Activated CD4-positive, alpha-beta T cell treated with anti-CD3 and anti-CD28 coated beads for 36 hours (primary cell): ENCODE measurements at places on chromosomes 1 and 21.

GRCh38 chr21:31299291-31300147, 44.5 kb downstream of the TIAM1 start:
- H3K27me3 ChIP-seq = no peaks in the 10 kb centered on the region
- H3K36me3 ChIP-seq = peaks cover 3% of the 10 kb centered on the region
- H3K4me1 ChIP-seq = peaks cover 40% of the 10 kb centered on the region
- DNase-seq = no peak
- peak overlapping the region; percentile 51 for H3K27ac ChIP-seq

DNA sequence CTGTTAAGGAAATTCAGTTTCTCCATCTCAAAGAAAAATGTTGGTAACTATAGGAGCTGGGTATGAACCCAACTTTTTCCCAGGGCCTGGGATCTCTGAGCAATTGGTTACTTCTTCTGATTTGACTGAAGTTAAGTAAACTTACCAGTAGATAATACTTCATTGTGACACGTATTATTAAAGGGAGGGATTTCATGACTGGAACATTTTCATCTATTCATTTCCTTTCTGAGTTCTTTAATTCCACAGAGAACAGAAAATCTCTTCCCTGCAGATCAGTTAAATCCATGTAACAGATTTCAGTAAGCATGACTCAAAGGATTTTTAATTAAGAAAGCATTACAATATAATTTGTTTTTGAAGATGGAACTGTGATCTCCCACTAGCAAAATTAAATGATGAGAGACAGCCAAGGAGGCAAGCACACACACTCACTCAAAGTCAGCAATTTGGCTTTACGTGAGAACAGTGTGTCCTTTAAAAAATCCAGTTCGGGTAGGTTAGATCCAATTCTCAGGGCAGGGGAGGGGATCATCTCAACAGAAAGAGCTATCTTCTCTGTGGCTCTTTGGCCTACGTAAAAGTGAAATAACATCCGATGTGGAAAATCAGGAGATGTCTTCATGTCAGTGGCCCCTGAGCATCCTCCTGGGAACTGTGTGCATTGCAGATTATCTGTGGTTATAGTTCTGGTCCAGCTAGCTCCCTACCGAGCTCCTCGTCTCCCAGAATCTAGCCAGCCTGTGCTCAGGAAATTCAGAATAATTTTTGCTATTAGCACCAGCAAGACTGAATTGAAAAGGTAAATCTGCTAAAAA, 10.8 kb upstream of the MYOC start:
- H3K27me3 ChIP-seq = no peaks in the 10 kb centered on the region
- no peak for DNase-seq
- no peak overlapping the region for H3K4me3 ChIP-seq

DNA sequence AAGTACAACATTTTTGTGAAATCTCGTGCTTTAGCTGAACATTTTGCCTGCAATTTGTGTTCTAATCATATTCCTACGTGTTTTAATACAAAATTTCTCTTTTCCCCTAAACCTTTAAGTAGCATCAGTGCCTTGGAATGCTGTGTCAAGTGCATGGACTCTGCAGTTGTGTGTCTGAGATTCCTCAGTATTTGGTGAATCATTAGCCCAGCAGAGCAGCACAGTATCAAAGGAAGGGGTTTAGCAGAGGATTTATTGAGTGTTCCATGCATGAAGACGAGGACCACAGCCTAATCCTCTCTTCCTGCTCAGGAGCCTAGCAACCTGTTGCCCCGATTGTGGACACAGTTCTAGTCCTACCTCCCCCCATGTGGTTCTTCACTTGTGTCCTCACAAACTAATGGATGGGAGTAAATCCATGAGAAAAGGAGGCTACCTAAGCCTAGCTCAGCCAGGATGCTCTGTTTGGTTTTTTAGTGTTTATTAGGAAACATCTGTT, 29.3 kb upstream of the PCP4 start:
- no peaks in the 10 kb centered on the region for H3K27me3 ChIP-seq
- H3K27ac ChIP-seq = no peak overlapping the region
- no peak for DNase-seq
- no peaks in the 10 kb centered on the region for H3K4me1 ChIP-seq
- no peak overlapping the region for H3K4me3 ChIP-seq
- H3K36me3 ChIP-seq = no peaks in the 10 kb centered on the region

GRCh38 chr1:15005116-15005515, 148.4 kb upstream of the TMEM51 start:
- no peak overlapping the region for H3K27ac ChIP-seq
- no peak overlapping the region for H3K4me3 ChIP-seq
- DNase-seq = no peak
- H3K4me1 ChIP-seq = no peaks in the 10 kb centered on the region
- no peaks in the 10 kb centered on the region for H3K36me3 ChIP-seq

- H3K4me1 ChIP-seq = no peaks in the 10 kb centered on the region
- H3K36me3 ChIP-seq = no peaks in the 10 kb centered on the region
- no peaks in the 10 kb centered on the region for H3K27me3 ChIP-seq
- no peak overlapping the region for H3K27ac ChIP-seq
- DNase-seq = no peak
Observed at GRCh38 chr1:72845981-72846380, 563.6 kb upstream of the NEGR1 start.

- H3K4me1 ChIP-seq = peaks cover 28% of the 10 kb centered on the region
- DNase-seq = no peak
- no peak overlapping the region for H3K27ac ChIP-seq
- H3K36me3 ChIP-seq = no peaks in the 10 kb centered on the region
- no peaks in the 10 kb centered on the region for H3K27me3 ChIP-seq
Observed at GRCh38 chr21:14686466-14687267, 140.6 kb upstream of the SAMSN1 start.

DNA sequence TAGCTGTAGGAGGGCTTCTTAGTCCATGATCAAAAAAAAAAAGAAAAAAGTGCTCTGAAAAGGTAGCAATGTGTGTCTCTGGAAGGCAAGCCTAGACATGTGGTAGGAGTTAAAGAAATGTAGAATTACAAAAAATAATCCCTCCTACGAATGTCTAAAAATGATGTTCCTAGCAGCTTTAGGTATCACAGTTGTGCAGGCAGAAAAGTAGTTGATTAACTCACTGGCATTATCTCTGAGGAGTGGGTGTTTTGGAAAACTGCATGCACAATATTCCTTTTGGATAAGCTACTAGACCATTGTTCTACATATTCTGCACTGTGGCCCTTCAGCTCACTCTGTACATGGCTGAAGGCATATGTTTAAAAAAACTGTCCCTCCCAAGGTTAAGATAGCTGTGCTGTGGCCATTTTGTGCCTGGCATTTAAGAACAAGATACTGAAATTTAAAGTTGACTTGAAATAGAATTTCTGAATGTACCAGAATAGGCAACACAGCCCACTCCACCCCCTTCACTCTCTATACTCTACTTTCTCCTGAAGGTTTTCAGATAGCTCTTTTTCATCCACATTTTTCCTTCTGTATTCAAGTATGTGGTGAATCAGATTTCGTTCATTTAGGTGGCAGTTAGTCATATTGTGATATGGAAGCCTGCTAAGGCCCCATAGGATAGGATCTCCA, 463.9 kb upstream of the LRRC7 start:
- no peaks in the 10 kb centered on the region for H3K36me3 ChIP-seq
- DNase-seq = no peak
- no peaks in the 10 kb centered on the region for H3K4me1 ChIP-seq
- no peaks in the 10 kb centered on the region for H3K27me3 ChIP-seq
- H3K27ac ChIP-seq = no peak overlapping the region
- H3K4me3 ChIP-seq = no peak overlapping the region

GRCh38 chr1:94942171-94943128, 15.5 kb upstream of the CNN3 start:
- DNase-seq = no peak
- H3K36me3 ChIP-seq = no peaks in the 10 kb centered on the region
- H3K27ac ChIP-seq = no peak overlapping the region
- H3K4me1 ChIP-seq = no peaks in the 10 kb centered on the region
- no peak overlapping the region for H3K4me3 ChIP-seq
- peaks cover 6% of the 10 kb centered on the region for H3K27me3 ChIP-seq

DNA sequence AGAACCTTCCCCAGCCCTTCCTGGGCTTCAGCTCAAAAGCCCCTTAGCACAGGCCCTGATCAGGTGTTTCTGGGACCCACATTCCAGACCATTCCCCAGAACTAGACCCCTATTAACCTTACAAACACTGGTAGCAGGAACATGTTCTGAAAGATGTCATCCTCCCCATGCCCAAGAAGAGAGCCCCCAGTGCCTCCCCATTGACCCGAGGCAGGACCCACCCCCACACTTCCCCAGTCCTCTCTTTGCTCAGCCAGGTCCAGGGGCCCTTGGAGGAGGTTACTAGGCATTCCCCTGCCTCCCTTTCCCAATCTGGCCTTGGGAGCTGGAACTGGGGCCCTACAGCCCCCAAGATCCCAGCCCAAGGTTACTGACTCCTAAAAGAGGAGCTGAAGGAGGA, 38.9 kb upstream of the HMGB4 start:
- no peaks in the 10 kb centered on the region for H3K36me3 ChIP-seq
- H3K27me3 ChIP-seq = peaks cover 14% of the 10 kb centered on the region
- H3K4me3 ChIP-seq = no peak overlapping the region
- H3K4me1 ChIP-seq = no peaks in the 10 kb centered on the region

DNA sequence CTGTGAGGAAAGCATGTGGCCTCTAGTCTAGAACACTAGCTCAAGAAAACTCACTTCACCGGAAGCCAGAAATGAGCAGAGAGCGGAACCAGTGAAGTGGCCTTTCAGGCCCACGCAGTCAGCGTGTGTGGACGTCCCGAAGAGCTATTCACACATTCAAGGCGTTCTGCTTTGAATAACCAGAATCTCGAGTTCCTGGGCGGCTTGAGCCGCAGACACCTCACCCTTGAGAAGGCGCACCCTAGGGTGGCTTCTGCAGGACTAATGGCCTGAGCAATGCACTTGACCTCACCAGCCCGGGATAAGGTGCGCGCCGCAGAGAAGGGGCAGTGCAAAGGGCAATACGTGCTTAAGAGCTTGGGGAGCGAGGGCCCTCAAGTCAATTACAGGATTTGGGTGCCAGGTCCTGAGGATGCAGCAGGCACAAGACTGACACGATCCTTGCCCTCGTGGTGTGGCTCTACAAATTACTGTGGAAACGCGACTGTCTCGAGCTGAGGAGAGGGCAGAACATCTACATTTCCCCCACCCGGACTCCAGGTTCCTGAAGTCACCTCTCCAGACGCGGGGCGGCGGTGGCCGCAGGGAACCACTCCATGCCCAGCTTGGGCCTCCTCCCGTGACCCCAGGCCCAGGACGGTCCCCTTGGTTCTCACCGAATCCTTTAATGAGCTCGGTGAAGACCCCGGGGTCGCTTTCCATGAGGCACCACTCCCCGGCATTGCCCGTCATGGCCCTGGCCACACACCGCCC, 455 bp downstream of the UCHL5 start:
- no peaks in the 10 kb centered on the region for H3K27me3 ChIP-seq
- H3K4me1 ChIP-seq = peaks cover 48% of the 10 kb centered on the region
- H3K36me3 ChIP-seq = peaks cover 49% of the 10 kb centered on the region
- H3K4me3 ChIP-seq = peak overlapping the region; percentile 90
- DNase-seq = peak; percentile 83
- peak overlapping the region; percentile 99 for H3K27ac ChIP-seq

DNA sequence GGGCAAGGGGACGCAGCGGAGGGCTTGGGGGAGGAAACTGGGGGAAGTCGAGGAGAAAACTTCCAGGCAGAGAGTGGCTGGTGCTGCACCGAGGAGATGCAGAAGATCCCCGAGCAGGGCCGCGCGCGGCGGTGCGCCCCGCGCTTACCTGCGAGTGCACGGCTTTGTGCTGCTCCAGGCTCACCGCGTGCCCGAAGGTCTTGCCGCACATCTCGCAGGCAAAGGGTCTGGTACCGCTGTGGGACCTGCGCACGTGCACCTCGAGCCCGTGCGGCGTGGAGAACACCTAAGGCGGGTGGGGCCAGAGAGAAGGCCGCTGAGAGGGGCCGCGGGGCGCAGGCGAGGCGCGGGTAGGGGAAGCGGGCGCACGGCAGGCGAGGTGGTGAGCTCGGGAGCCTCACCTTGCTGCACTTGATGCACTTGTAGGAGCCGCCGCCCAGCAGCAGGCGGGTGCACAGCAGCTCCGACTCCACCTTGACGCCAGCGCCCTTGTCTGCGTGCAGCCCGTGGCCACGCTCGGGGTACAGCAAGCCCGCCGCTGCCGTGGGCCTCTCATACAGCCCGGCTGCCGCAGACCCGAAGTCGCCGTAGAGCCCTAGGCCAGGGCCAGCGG, 6.4 kb downstream of the GFI1 start:
- no peaks in the 10 kb centered on the region for H3K27me3 ChIP-seq
- H3K4me3 ChIP-seq = peak overlapping the region; percentile 58
- H3K36me3 ChIP-seq = peaks cover 88% of the 10 kb centered on the region
- peaks cover 64% of the 10 kb centered on the region for H3K4me1 ChIP-seq

DNA sequence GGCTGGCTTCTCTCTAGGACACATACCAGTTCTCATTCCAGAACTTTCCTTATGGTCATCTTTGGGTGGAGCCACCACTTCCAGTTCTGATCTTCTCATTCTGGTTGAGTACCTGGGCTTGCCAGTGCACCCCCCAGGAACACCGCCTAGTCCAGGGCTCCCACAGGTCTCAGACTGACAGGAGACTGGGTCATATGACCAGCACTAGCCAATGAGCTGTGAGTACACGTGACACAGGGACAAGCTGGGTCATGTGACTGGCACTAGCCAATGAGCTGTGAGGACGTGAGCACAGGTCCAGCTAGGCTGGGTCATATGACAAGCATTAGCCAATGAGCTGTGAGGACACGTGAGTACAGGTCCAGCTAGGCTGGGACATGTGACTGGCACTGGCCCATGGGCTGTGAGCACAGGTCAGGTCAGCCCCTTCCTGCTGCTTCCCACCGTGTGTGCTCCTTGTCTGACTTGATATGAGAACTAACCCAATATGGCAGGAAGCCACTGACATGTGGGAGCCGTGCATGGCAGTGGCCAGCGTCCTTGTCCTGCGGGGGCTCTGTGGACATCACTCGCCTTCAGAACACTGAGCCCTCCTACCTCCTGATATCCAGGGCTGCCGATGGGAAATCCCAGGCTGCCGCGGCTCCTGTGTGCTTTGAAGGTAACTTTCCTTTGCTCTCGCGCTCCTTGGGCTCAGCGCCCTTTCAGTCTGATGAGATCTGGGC, 22.7 kb downstream of the KRTAP10-1 start:
- no peaks in the 10 kb centered on the region for H3K4me1 ChIP-seq
- no peaks in the 10 kb centered on the region for H3K36me3 ChIP-seq
- no peak overlapping the region for H3K27ac ChIP-seq
- no peaks in the 10 kb centered on the region for H3K27me3 ChIP-seq
- peak overlapping the region; percentile 16 for H3K4me3 ChIP-seq

DNA sequence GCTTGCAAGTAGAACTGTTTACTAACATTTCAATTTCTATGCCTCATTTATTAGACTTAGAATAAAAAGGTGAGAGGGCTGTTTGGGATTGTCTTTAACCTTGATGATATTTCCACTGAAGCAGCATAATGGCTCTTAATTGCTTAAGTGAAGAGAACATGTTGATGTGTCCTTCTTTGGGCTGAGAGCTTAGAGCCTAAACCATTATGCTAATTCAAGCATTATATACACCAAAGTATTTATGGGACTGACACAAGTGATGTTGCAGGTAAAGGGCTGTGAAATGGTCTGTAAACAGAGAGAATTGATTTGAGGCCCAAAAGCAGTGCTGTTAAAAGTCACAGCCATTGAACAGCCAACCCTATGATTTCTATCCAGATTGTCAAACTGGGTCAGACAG, 113.9 kb downstream of the ATG4C start:
- no peak for DNase-seq
- no peak overlapping the region for H3K27ac ChIP-seq
- H3K4me3 ChIP-seq = no peak overlapping the region
- H3K4me1 ChIP-seq = no peaks in the 10 kb centered on the region
- H3K36me3 ChIP-seq = no peaks in the 10 kb centered on the region
